ENCODE measurements at places on chromosomes 7 and 10.

- no peak for DNase-seq
Measured at GRCh38 chr10:6612371-6612770, 32.3 kb upstream of the PRKCQ start.

GRCh38 chr7:18770822-18771221 lies 275.3 kb downstream of the HDAC9 start:
- no peak for DNase-seq

DNA sequence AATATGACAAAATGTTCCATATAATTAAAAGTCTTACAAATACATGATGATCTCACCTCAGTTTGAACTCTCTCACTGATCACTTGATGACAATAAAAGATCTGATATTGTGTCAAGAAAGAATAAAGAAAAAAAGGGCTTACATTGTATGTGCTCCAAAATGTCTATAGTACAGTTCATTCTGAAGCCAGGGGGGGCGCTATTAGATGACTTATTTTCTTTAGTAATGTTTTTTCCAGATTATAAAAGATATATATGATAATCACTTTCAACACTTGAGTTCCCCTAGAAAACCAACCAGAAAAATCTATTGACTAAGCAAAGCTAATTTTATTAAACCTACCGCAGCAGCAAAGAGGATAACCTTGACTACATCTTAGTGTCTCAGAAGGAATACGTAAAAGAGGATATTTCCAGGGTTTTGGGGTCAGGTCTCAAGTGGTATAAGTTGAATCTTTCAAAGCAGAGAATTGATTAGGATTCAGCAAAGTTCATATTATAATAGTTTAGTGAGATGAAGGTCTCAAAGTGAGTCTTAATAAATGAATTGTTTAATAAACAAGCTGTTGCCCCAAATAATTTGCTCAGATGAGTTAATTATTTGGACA lies 55.8 kb downstream of the PTN start:
- no peak for DNase-seq

DNA sequence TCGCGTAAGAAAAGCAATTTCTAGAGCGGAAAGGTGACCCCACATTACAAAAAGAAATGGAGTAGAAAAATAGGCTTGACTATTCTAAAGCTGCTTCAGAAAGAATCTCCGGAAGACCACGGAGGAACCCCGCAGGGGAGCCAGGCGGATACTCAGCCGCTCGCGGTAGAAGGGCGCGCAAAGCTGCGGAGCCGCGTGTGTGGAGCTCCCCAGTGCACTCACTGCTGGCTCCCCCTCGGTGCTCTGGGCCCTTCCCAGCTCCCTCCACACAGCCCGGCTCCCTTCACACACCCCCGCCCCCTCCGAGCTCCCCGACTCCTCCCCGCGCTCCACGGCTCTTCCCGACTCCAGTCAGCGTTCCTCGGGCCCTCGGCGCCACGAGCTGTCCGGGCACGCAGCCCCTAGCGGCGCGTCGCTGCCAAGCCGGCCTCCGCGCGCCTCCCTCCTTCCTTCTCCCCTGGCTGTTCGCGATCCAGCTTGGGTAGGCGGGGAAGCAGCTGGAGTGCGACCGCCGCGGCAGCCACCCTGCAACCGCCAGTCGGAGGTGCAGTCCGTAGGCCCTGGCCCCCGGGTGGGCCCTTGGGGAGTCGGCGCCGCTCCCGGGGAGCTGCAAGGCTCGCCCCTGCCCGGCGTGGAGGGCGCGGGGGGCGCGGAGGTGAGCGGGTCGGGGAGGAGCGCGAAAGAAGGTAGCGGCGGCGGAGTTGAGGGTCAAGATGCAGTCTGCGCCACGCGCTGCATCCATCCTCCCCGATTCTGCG lies at the start of gene STEAP2:
STEAP2 (plus strand) TSS at position 350 of the 758 bp plus-strand sequence. CDS start 13,343 bp downstream, outside the sequence.
- DNase-seq, result peak; percentile 72

DNA sequence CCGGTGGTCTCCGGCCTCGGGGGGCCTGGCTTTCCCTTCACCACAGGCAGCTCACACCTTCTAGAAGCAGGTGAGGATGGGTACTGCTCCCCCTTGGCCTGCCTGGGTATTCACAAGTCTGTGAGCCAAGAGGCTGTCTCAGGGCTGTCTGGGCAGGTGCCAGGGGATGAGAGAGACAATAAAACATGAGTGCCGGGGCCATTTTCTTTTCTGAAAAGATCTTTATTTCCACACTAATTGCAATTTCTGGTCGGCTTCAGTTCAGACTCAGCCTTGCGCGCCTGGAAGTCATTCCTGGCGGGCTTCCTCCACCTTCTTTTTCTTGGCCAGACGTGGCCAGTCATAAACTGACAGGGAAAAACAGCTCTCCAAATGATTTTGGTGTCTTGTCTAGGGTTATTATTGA lies 171.2 kb downstream of the ARHGAP12 start:
- DNase-seq, result no peak

DNA sequence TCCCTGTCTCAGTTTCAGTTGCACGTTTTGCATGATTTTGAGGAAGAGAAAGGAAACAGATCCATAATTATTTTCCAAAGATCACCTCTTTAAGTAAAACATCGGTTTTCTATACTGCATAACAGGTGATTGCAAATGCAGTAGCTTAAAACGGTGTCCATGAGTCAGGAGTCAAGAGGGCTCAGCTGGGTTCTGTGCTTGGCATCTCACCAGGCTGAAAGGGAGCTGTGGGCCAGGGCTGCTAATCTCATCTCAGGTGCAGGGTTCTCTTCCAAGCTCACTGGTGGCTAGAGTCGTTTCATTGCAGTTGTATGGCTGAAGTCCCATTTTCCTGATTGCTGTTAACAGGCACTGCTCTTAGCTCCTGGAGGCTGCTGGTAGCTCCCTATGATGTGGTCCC lies 57.0 kb upstream of the PRKCQ start:
- no peak for DNase-seq
